Fibroblast of skin of right biceps (primary cell): ENCODE measurements at places on chromosomes 2 and 18.

DNA sequence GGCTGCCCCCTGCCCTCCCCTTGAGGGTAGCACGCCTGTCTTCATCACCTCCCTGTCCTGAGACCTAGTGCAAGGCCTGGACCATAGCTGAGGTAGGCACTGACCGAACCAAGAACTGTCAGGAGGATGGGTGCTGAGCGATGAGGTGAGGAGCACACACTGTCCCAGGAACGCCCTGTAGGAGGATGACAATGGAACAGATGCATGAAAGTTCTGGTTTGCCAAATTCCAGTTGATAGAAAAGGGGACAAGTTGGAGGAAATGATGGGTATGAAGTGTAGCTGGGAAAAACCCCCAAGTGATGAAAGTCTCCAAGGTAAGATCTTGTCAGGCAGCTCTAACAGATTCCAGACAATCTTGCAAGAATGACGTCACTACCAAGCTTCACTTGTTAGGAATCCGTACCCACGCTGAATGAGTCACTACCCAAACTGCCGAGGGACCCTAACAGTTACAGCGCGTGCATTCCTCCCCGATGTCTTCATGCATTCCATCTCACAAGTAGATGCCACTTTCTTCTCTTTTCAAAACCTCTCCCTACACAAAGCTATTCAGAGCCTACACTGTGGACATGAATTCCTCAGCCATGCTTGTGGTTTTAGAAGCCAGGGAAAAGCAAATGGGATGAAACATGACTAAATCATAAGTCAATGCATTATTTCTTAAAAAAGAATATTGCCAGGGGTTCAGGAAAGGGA lies 27.6 kb downstream of the MRPL33 start:
- DNase-seq = peak; percentile 100

- no peak for DNase-seq
Observed at GRCh38 chr2:191714925-191715324, 37.0 kb downstream of the NABP1 start.

DNA sequence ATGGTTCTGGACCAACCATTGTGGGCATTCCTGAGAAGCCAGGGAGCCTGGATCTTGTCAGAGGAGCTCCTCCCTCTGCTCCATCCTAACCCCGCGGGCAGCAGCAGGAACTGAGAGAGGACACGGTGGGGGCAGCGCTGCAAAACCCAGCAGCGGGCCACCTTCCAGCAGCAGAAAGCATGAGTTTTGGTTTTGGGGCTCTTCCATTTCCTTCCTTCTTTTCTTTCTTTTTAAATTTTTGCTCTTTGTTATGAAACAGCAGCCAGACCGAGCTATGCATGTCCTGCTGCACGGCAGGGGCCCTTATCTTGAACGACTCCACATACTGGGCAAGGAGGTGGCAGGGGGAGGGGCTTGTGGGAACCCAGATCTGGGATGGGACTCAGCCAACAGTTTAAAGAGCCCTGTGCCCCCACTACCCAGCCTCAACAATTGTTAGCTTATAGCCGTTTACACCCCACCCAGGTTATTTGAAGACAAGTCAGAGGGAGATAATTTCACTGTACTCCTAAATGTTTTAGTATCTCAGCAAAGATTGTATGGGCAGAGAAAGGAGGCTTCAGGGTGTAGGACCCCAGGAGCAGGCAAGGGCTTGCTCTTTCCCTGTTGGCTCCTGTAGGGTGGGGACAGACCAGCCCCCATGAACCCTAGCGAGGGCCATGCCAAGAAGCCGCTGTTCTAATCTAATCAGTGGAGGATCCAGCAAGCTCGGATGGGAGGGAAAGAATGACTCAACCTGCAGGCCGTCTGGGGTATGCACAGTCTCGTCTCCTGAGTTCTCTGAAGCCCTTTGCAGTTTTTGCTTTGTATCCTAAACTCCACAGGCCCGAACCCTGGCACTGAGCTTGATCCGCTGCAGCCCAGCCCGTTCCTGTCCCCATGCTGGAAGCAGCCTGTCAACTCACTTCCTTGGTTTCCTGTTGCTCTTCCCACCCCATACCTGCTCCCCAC lies 75.3 kb downstream of the LRRFIP1 start:
- peak; percentile 77 for DNase-seq

- no peak for DNase-seq
Observed at GRCh38 chr2:15377202-15377601, 183.9 kb downstream of the NBAS start.

DNA sequence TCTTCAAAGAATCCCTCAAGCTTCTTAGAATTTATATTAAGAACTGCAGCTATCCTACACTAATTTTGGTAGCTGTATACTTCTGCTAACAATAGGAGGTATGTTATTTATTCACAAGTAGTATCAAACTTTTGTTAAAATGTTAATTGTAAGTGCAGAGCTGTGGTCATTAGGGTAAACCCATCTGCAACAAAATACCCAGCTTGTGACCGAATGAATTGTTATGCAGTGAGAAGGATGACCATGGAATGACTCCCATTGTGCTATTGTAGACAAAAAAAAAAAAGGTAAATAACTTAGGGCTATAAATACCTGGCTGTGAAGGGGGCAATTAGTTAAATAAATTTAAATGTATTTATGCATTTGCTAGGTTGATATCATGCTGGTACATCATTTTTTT lies 186.1 kb downstream of the ADCYAP1 start:
- DNase-seq = no peak

DNA sequence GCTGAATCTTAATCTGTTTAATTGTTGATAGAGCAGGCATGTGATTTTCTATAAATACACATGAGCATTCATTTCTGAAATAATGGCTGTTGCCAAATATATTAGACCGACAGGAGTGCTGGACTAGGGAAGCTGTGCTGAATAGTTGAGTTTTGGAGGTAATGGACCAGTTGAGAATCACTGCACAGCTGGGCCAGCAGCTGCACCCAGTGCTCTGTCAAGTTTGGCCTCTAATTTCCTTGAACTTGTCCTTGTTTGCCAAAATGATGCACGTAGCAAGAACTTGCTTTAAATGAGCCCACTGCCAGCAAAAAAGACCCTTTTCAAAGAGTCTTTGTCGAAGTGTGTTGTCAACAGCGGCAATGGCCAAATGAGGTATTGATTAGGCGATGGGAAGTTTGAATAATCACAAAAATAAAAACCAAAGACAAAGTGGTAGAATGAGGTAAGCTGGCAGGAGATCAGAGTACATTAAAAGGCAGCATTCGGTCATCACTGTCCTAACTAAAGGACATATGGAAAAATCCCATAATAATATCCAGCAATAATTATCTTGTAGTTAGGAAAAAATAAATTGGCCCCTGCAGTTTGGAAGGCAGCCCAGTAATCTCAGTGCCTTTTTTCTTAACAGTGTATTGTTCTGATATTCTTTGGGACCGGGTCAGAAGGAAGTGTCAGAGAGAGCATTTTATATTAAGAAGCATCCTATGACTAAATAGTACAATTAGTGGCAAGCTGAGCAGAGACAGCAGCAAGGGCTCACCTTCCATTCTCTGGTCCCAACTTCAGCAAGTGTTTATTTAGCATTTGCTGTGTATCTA lies 126.2 kb downstream of the RAPGEF4 start:
- DNase-seq = no peak

GRCh38 chr18:55739488-55739887 lies 151.5 kb upstream of the TCF4 start:
- DNase-seq = no peak

GRCh38 chr18:23359421-23359820 lies 93.7 kb upstream of the RIOK3 start:
- DNase-seq = no peak

GRCh38 chr2:234025891-234026401 lies 24.6 kb upstream of the SPP2 start:
- DNase-seq = peak; percentile 67

DNA sequence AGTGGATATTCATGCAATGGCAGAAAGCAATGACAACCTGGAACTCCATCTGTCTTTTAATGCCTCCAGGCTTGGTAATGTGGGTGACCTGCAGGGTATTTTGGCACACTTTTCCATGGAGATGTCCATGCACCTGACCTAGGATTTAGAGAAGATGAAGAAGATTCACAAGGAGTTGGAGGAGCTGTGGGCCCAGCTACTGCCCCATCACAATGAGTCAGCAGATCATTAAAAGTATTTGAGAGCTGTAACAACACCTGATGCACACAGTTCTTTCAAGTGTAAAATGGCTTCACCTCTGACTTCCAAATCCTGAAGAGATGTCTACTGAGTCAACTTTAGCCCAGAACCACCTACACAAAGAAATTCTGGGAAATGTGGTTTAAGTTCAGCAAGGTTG lies 22.1 kb upstream of the OSR1 start:
- DNase-seq = no peak

- DNase-seq = peak; percentile 62
Observed at GRCh38 chr2:238855299-238855698, 7.4 kb downstream of the TWIST2 start.

- no peak for DNase-seq
Observed at GRCh38 chr2:241088376-241088775, 13.7 kb downstream of the MTERF4 start.

- no peak for DNase-seq
Observed at GRCh38 chr18:56221195-56222065, 417.0 kb downstream of the TXNL1 start.

- peak; percentile 37 for DNase-seq
Observed at GRCh38 chr2:190804182-190804795, 76.3 kb upstream of the GLS start.

GRCh38 chr2:191877875-191878274 lies 31.0 kb upstream of the CAVIN2 start:
- no peak for DNase-seq

- no peak for DNase-seq
Observed at GRCh38 chr2:230666446-230666845, 46.2 kb upstream of the CAB39 start.

- peak; percentile 60 for DNase-seq
Observed at GRCh38 chr2:199659207-199659606, 191.8 kb downstream of the FTCDNL1 start.

DNA sequence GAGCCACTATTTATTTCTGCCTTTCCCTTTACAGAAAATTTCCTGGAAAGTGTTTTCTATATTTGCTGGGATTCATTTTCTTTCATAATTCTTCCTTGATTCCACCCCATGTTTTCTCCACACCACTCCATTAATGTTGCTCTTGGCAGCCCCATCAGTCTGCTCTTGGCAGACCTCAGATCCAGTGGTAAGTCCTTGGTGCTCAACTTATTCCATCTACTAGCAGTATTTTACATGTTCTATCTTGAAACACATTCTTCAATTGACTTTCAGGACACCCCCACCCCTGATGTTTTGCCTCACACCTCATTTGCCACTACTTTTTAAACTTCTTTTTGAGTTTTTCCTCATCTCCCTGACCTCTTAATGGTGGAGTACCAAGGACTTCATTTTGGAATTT lies 65.0 kb downstream of the HNMT start:
- DNase-seq = peak; percentile 53

GRCh38 chr2:227607941-227608340 lies 6.7 kb downstream of the SCYGR3 start:
- DNase-seq = peak; percentile 3

DNA sequence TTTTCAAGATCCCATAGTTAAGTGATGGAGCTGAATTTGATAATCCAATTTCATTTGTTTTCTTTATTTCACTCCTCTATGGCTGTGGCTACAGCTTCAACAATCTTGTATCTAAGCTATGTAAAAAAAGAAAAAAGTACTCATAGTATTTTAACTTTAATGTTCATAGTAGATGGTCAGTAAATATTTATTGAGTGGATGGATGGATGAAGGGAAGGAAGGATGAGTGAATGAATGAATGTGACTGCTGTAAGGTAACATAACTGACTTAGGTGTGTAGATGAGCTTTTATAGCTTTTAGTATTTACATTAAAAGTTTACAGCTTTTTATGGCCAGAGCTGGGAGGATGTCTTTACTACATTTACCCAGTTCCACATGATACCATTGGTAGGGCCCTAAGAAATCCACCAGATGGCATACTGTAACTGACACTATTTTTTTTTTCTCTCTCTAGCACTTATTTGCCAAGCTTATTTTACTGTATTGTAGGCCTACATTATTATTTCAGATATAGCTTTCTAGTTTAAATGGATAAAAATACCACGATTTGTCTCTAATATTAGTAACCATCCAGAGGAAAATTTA lies 13.4 kb upstream of the HRH4 start:
- DNase-seq = no peak

GRCh38 chr2:237450583-237450982 lies 36.5 kb upstream of the MLPH start:
- no peak for DNase-seq

GRCh38 chr18:39730606-39731005 lies 2165.0 kb upstream of the CELF4 start:
- no peak for DNase-seq

GRCh38 chr2:19195661-19196060 lies 162.8 kb downstream of the OSR1 start:
- DNase-seq = peak; percentile 66

- peak; percentile 38 for DNase-seq
Observed at GRCh38 chr18:63301434-63301833, 18.1 kb downstream of the BCL2 start.

DNA sequence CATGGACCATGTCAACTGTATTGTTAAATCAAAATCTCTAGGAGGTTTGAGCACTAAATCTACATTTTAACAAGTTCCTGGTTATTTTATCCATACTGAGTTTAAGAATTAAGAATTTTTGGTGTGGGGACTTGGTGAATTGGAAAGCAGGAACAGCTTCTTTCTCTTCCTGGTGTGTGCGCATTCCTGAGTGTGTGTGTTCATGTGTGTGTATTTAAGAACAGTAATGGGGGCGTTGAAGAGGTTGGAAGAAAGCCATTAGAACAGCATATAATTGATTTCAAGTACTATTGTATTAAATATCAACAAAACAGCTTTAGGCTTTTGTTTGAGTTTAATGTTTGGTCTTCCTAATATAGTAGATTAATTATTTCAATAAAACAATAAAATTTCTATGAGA lies 801.3 kb upstream of the ID2 start:
- DNase-seq = peak; percentile 54

- no peak for DNase-seq
Observed at GRCh38 chr2:106706283-106706682, 179.7 kb downstream of the ST6GAL2 start.

GRCh38 chr2:43221124-43221762 lies 5.2 kb downstream of the ZFP36L2 start:
- DNase-seq = peak; percentile 91

DNA sequence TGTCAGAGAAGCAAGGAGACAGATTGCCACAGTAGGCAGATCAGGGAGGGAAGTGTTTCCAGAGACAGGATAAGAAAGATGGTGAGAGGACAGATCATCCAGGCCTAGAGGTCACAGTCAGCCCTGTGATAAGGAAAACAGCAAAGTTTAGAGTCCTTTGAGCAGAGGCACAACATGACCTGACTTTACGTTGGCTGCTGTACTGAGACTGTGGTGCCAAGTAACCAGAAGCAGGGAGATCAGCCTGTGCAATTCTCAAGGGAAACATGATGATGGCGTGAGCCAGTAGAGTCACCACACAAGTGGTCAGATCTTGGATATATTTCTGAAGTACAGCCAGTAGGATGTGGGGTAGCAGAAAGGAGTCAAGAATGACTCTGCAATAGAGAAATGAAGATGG lies 43.7 kb downstream of the SMC6 start:
- peak; percentile 4 for DNase-seq

DNA sequence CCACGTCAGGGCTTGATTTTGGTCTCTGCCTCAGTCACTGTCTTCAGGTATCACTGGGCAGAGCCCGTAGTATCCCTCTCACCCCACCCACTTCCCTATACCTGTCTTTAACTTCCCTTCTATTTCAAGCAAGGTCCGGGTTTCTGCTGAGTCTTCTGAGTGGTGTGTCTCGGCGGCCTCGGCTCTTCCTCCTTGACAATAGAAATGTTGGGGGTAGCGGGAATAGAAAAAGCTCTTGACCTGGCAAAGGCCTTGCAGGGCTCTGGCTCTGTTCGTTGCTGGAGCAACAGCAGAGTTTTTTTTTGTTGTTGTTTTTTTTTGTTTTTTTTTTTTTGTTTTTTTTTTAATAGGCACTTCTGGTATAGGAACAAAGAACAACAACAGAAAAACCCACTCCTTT lies 16.0 kb upstream of the IGFBP5 start:
- DNase-seq = no peak
